Posterior vena cava (tissue), 2 donors: ENCODE measurements at places on chromosomes 5 and 9. TPM values are rescaled to one million over a fixed set of nuclear protein-coding genes. Genes with fewer than 3 reads are reported as not detected.

- no peak for DNase-seq
Measured at GRCh38 chr5:93193431-93194347, 387.3 kb downstream of the NR2F1-AS1 start.

GRCh38 chr9:100322954-100323536 lies 29.7 kb downstream of the TEX10 start:
- no peak for DNase-seq

Gene GGTA1
- total RNA-seq: 3.8 TPM

Gene PCDHA4
- 0.48 TPM for total RNA-seq

DNA sequence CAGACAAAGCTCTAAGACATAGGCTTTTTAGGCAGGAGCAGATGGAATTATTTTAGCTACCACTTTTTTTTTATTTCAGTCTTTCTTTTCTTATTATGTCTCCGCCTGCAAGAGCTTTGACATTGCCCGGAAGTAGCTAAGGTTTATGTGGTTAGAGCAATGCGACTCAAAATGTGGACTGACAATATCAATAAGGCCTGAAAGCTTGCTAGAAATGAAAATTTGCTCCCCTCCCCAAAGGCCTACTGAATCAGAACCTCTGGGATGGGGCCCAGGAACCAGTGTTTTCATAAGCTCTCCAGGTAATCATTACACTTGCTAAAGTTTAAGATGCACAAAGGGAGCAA lies 81.3 kb downstream of the SUSD1 start:
- no peak for DNase-seq

- peak; percentile 77 for DNase-seq
Measured at GRCh38 chr5:114360816-114361723, 800 bp upstream of the KCNN2 start.
